Ovary (tissue), 10 donors: ENCODE measurements at places on chromosomes 11 and 22. TPM values are rescaled to one million over a fixed set of nuclear protein-coding genes. Genes with fewer than 3 reads are reported as not detected.
A peak's percentile ranks its signal among the peaks of the same experiment; 100 is the strongest.

GRCh38 chr11:69521457-69521856, 40.0 kb downstream of the LINC01488 start:
- DNase-seq = no peak
- no peaks in the 10 kb centered on the region for H3K36me3 ChIP-seq
- no peaks in the 10 kb centered on the region for H3K27me3 ChIP-seq
- H3K27ac ChIP-seq = no peak overlapping the region
- no peak overlapping the region for H3K4me3 ChIP-seq

DNA sequence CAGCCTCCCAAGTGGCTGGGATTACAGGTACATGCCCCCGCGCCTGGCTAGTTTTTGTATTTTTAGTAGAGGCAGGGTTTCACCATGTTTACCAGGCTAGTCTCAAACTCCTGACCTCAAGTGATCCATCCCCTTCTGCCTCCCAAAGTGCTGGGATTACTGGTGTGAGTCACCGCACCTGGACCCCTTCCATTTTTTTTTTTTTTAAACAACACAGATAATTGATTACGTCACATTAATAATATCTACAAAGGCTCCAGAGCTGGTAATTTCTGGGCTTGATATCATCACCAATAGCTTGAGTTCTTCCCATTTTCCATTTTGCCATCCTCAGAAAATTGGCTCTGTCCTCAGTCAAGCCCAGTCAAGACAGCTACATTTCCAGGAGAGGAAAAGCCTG, 7.2 kb downstream of the TTLL1 start:
- H3K4me3 ChIP-seq = no peak overlapping the region
- H3K4me1 ChIP-seq = no peaks in the 10 kb centered on the region
- no peak for DNase-seq
- no peaks in the 10 kb centered on the region for H3K27me3 ChIP-seq
- no peak overlapping the region for H3K27ac ChIP-seq
- H3K36me3 ChIP-seq = no peaks in the 10 kb centered on the region

- no peak overlapping the region for H3K27ac ChIP-seq
- H3K27me3 ChIP-seq = no peaks in the 10 kb centered on the region
- no peak overlapping the region for H3K4me3 ChIP-seq
- H3K4me1 ChIP-seq = no peaks in the 10 kb centered on the region
- no peak for DNase-seq
- H3K36me3 ChIP-seq = no peaks in the 10 kb centered on the region
These were observed 87.5 kb downstream of the C11orf58 start for GRCh38 chr11:16825968-16826367.

DNA sequence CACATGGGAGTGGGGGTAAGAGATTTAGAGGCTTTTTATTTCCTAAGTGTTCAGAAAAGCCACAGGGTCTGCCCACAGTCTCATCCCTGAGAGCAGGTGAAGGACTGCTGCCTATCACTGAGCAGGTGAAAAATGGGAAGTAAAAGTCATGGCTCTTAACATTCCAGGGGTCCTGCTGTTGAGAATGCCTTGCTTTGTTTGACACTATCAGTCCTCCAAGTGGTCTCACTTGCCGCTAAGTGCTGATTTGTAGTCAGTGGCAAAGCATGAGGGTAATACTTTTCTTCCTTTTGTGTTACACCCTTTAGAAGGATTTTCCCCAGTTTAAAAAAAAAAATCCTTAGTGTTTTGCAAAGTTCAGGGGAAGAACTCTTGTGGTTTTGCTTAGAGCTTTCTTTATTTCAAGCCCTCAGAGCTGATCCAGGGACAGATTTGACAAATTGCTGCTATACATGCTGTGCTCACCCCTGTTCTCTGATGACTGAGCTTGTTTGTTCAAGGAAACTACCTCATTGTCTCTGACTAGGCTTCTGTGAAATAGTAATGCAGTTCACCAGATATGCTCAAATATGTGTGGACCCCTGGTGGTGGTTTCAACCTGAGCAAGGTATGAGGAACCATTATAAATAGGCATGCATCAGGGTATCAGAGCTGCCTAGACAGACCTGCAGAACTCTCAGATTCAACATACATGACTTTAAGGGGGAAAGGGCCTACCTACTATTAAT, 141.0 kb downstream of the ARHGAP42 start:
- no peak overlapping the region for H3K4me3 ChIP-seq
- DNase-seq = no peak
- H3K27ac ChIP-seq = no peak overlapping the region
- H3K4me1 ChIP-seq = peaks cover 6% of the 10 kb centered on the region
- H3K27me3 ChIP-seq = no peaks in the 10 kb centered on the region
- H3K36me3 ChIP-seq = no peaks in the 10 kb centered on the region

GRCh38 chr22:31104869-31105268, 2.5 kb downstream of the SELENOM start:
- peaks cover 11% of the 10 kb centered on the region for H3K4me1 ChIP-seq
- no peak overlapping the region for H3K27ac ChIP-seq
- peak overlapping the region; percentile 24 for H3K4me3 ChIP-seq
- no peaks in the 10 kb centered on the region for H3K27me3 ChIP-seq

- no peaks in the 10 kb centered on the region for H3K27me3 ChIP-seq
- no peak overlapping the region for H3K4me3 ChIP-seq
- DNase-seq = no peak
- no peaks in the 10 kb centered on the region for H3K4me1 ChIP-seq
These were observed 74.0 kb upstream of the PHOX2A start for GRCh38 chr11:72317982-72318381.

DNA sequence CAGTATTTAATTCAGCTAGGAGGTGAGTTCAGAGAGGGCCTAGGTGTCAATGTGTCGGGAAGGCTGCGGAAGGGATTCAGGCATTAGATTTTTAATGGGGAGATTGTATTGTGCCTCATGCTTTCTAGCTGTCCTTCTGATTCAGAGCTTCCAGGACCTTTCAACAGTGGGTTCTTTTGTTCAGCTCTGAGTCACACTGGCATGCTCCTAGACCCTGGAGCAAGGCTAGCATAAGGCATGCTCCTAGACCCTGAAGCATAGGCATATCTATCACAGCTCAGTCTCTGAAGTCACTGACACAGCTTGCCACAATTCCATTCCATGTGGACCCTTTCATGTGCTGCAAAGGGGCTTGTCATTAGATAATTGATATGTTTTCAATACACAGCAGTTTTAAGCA, 396.9 kb downstream of the RAB38 start:
- no peaks in the 10 kb centered on the region for H3K27me3 ChIP-seq
- H3K27ac ChIP-seq = no peak overlapping the region
- H3K4me3 ChIP-seq = no peak overlapping the region

- no peak overlapping the region for H3K27ac ChIP-seq
- H3K27me3 ChIP-seq = no peaks in the 10 kb centered on the region
- H3K4me1 ChIP-seq = no peaks in the 10 kb centered on the region
- no peaks in the 10 kb centered on the region for H3K36me3 ChIP-seq
These were observed 39.6 kb downstream of the SCGB1A1 start for GRCh38 chr11:62458212-62459002.

DNA sequence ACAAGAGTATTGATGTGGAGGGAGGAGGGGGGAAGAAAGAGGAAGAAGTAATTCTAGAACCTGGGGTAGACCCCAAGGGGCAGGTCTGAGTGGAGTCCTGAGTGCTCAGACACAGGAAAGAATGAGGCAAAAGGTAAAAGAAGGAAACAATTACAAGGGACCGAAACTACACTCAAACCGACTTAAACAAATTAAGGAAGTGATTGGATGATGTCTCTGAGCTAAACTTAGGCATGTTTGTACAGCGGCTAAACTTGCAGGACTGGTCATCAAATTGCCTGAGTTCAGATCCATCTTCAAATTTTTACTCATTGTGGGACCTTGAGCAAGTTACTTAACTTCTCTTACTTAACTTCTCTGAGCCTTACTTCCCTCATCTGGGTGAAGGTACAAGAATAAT, 86.3 kb upstream of the LRRC55 start:
- no peaks in the 10 kb centered on the region for H3K36me3 ChIP-seq
- no peak overlapping the region for H3K4me3 ChIP-seq
- H3K4me1 ChIP-seq = peaks cover 2% of the 10 kb centered on the region

DNA sequence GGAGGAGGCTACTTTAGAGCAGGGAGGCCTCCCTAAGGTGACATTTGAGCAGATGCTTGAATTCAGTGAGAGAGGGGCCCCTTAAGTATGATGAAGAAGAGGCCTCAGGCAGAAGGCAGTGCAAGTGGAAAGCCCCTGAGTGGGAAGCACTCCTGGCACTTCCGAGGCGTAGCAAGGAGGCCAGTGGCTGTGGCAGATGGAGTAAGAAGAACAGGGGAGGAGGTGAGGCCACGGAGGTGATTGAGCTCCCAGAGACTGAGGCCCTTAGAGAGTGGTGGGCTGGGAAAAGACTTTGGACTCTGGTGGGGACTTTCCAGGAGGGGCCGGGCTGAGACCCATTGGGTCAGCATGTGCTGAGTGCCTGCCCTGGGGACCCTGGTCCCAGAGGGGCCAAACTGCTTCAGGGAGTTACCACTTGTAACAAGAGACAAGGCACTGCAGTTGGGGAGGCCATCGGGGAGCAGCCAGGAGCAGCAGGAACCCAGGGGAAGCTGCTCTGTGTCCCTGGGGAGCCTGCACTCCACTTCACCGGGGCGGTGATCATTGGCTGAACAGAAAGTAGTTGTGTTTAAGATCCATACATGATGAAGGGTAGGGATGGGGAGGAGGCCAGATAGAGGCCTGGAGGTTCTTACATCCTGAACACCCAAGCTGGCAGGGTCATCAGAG, 2.5 kb upstream of the CENPM start:
- DNase-seq = no peak
- no peaks in the 10 kb centered on the region for H3K27me3 ChIP-seq
- H3K36me3 ChIP-seq = no peaks in the 10 kb centered on the region
- H3K27ac ChIP-seq = no peak overlapping the region
- H3K4me1 ChIP-seq = peaks cover 4% of the 10 kb centered on the region

GRCh38 chr11:75557666-75558494, 4.2 kb upstream of the SERPINH1 start:
- H3K27ac ChIP-seq = peak overlapping the region; percentile 98
- peaks cover 34% of the 10 kb centered on the region for H3K4me1 ChIP-seq
- no peaks in the 10 kb centered on the region for H3K27me3 ChIP-seq
- DNase-seq = peak; percentile 79
- H3K4me3 ChIP-seq = no peak overlapping the region

- H3K27ac ChIP-seq = no peak overlapping the region
- DNase-seq = no peak
- no peak overlapping the region for H3K4me3 ChIP-seq
- H3K4me1 ChIP-seq = no peaks in the 10 kb centered on the region
- no peaks in the 10 kb centered on the region for H3K27me3 ChIP-seq
These were observed 25.5 kb downstream of the SLC5A12 start for GRCh38 chr11:26696330-26696729.

GRCh38 chr11:16817351-16817750, 78.9 kb downstream of the C11orf58 start:
- H3K36me3 ChIP-seq = no peaks in the 10 kb centered on the region
- no peak for DNase-seq
- no peaks in the 10 kb centered on the region for H3K27me3 ChIP-seq
- H3K27ac ChIP-seq = no peak overlapping the region
- no peak overlapping the region for H3K4me3 ChIP-seq
- peaks cover 3% of the 10 kb centered on the region for H3K4me1 ChIP-seq

DNA sequence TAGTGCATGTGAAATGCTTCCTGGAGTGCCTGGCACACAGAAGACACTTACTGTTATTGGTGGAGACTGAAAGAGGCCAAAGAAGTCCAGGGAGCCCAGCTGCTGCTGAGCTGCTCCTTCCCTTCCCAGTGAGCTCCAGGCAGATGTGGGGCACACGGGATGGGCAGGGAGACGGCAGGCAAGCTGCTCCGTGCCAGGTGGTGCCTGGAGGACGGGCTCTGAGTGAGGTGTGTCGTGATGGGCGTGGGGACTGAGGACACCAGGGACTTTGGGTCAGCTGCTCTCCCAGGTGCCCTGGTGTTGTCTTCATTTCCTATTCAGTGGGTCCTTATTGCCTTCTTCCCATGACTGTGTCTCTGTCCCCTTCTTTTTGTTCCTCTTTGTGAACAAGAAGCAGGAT, 19.5 kb downstream of the TAB1 start:
- no peaks in the 10 kb centered on the region for H3K4me1 ChIP-seq
- no peak overlapping the region for H3K4me3 ChIP-seq
- no peak for DNase-seq
- no peak overlapping the region for H3K27ac ChIP-seq
- H3K36me3 ChIP-seq = no peaks in the 10 kb centered on the region

DNA sequence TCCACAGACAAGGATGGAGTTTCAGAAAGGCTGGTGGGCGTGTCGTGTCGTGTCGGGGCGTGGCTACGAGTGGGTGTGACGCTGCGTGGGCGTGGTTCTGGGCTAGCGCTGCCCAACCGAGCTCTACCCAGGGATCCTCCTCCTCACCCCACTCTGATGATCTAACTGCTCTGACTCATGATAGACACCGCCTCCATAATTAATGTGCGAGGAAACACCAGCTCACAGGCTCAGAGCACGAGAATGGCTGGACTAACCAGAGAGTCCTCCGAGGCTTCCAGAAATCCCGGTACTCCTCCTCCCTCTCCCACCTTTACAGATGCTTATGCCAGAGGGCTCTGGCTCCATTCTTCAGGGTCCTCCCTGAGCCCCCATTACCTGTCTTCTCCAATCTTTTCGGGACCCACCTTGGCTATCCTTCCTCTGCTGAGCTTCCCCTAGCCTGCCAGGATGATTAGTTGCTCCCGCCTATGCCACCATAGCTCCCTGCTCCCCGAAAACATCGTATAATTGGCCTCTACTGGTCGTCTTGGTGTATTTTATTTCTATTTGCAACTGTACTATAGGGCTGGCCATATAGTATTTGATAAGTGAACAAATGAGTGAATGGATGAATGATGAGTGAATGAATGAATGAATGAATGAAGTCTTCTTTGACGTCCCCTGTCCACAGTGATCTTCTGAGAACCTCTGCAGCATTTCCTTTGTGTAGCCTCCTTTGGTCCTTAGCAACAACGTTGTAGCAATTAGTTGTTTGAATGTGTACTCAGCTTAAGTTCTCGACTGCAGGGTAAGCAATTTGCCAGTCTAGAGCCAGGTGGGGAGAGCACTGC, 21.7 kb downstream of the TMPRSS13 start:
- H3K4me1 ChIP-seq = peaks cover 12% of the 10 kb centered on the region
- H3K27me3 ChIP-seq = no peaks in the 10 kb centered on the region
- no peaks in the 10 kb centered on the region for H3K36me3 ChIP-seq
- peak; percentile 90 for DNase-seq

- no peak overlapping the region for H3K4me3 ChIP-seq
- H3K4me1 ChIP-seq = peaks cover 6% of the 10 kb centered on the region
- H3K27ac ChIP-seq = no peak overlapping the region
- H3K27me3 ChIP-seq = no peaks in the 10 kb centered on the region
- no peaks in the 10 kb centered on the region for H3K36me3 ChIP-seq
These were observed 46.2 kb upstream of the SEPTIN5 start for GRCh38 chr22:19667872-19668740.

- H3K4me1 ChIP-seq = no peaks in the 10 kb centered on the region
- H3K27ac ChIP-seq = no peak overlapping the region
- no peak overlapping the region for H3K4me3 ChIP-seq
These were observed 17.5 kb downstream of the RGL4 start for GRCh38 chr22:23708270-23708669.

- DNase-seq = no peak
- H3K36me3 ChIP-seq = no peaks in the 10 kb centered on the region
- H3K27me3 ChIP-seq = no peaks in the 10 kb centered on the region
- no peak overlapping the region for H3K4me3 ChIP-seq
- H3K27ac ChIP-seq = no peak overlapping the region
These were observed 51.7 kb upstream of the PITPNB start for GRCh38 chr22:27970596-27971220.

GRCh38 chr22:19805821-19806212, 45.2 kb downstream of the TBX1 start:
- H3K27ac ChIP-seq = no peak overlapping the region
- peaks cover 2% of the 10 kb centered on the region for H3K4me1 ChIP-seq
- no peaks in the 10 kb centered on the region for H3K27me3 ChIP-seq
- no peak overlapping the region for H3K4me3 ChIP-seq

GRCh38 chr22:32557444-32557843, 82.8 kb downstream of the FBXO7 start:
- no peaks in the 10 kb centered on the region for H3K36me3 ChIP-seq
- no peak for DNase-seq
- H3K4me1 ChIP-seq = peaks cover 14% of the 10 kb centered on the region
- H3K4me3 ChIP-seq = no peak overlapping the region

The ADM2 gene
- total RNA-seq = not detected

The TH gene
- total RNA-seq = 1.0 TPM

The DEPDC5 gene
- total RNA-seq = 26.9 TPM

The TRIM51 gene
- not detected for total RNA-seq

The CRYAB gene
- total RNA-seq = 22.7 TPM
